Umbilical cord (tissue), 2 donors: ENCODE measurements at places on chromosomes 6 and 20. TPM values are rescaled to one million over a fixed set of nuclear protein-coding genes. Genes with fewer than 3 reads are reported as not detected.

The NKAIN4 gene
- not detected for total RNA-seq

DNA sequence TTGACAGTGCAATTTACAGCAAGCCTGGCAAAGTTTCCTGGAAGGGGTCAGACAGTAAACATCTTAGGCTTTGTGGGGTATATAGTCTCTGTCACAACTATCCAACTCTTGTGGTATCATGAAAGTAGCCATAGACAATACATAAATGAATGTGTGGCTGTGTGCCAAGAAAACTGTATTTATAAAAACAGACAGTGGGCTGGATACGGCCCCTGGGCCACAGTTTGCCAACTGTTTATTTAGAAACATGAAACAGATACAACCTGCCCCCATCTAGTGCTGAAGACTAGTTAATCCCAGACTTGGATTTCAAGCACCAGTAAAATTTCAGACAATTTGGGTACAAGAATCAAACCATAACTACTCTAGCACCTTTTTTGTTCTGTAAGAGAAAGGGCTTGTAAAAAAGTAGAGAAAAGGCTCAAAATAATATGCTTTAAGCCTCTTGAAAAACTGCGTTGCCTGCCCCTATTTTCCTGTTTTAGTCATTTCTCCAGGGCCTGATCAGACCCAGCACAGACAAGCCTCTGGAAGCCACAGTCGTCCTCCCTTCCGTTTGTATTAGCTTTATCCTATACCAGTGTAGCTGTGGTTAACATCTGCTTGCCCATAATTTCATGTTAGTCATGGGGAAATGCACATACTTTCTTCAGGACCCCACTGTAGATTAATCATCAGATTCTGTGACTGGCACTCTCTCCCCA is 30.8 kb downstream of the JAG1 start:
- no peak for DNase-seq

DNA sequence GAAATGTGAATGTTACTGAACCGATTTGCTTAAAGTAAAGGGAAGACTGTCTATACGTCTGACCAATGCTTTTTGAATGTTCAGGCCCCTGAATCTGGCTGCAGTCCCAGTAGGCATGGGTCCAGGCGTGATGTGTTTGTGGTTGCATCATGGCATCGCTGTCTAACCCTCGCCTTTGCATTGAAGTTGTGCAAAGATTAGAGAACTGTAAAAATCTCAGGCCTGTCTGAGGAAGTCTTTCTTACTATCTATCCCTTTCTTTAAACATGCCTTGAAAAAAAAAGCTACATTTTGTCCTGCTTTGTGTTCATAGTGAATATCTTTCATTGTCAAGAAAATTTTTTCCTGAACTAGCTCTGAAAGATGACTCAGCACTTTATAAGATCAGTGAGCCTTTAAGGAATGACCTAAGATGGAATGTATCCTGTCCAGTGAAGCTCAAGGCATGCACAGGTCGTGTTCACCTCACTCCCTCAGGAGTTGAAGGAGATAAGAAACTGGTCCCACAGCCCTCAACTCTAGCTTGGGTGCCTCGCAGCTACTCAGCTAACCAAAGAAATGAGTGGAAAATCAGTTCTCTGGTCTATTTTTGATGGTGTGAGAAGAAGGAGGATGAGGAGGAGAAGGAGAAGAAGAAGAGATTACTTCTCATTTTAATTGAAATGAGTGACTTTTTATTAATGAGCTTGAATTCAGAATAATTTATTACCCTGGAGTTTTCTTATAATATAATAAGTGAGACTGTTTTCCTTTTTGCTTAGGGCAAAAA is 48.6 kb downstream of the TPD52L1 start:
- peak; percentile 96 for DNase-seq

GRCh38 chr6:42266538-42266937 is 48.9 kb upstream of the MRPS10 start:
- no peak for DNase-seq

DNA sequence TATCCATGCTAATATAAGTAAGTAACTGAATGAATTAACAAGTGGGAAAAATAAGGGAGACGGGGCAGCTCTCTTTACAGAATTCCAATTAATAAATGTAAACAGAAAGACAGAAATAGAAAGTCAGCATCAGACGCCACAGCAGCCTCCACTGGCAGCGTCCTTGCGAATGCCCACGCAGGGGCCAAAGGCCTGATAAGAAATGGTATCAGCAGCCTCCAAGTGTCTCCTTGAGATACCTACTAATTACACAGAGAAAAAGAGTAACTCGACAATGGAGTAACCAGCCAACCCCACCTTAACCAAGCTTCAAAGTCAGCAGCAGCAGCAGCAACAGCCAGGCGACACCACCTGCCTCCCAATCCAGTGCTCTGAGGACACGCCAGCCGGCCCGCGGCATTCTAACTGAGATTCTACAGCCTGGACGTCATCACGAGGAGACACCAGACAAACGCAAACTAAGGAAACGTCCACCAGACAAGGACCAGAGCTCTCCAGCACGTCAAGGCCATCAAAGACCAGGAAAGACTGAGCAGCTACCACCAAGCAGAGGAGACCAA is 78.8 kb downstream of the TAF4 start:
- DNase-seq, result no peak
